ENCODE measurements at places on chromosomes 13 and 19. TPM values are rescaled to one million over a fixed set of nuclear protein-coding genes. Genes with fewer than 3 reads are reported as not detected.

Gene CPT1C
- 11.8 TPM for total RNA-seq

Gene GNG8
- not detected for total RNA-seq

Gene ERICH4
- total RNA-seq: not detected

Gene LILRA5
- not detected for total RNA-seq

Gene CCDC70
- not detected for total RNA-seq

Gene C19orf67
- not detected for total RNA-seq

Gene FXYD7
- not detected for total RNA-seq

Gene C5AR1
- total RNA-seq: not detected

Gene CEACAM6
- not detected for total RNA-seq

Gene SLC35E1
- 19.9 TPM for total RNA-seq

Gene TYROBP
- not detected for total RNA-seq

Gene PDX1
- total RNA-seq: not detected

Gene SAFB2
- 30.2 TPM for total RNA-seq

Gene IL4I1
- 0.52 TPM for total RNA-seq

Gene TLE2
- total RNA-seq: 6.0 TPM

Gene PRTN3
- total RNA-seq: not detected

Gene CPB2
- not detected for total RNA-seq

Gene ZIC2
- total RNA-seq: 0.22 TPM

Gene BEST2
- total RNA-seq: not detected

Gene HSPB6
- total RNA-seq: 0.09 TPM

Gene ZNF30
- 9.0 TPM for total RNA-seq

Gene RNF17
- not detected for total RNA-seq

Gene TNNI3
- total RNA-seq: not detected

Gene SELENOV
- total RNA-seq: not detected

Gene SPACA4
- not detected for total RNA-seq

Gene CLEC17A
- not detected for total RNA-seq

Gene SIAH3
- not detected for total RNA-seq

Gene FOSB
- total RNA-seq: 16.9 TPM

Gene MAMSTR
- total RNA-seq: 0.09 TPM

Gene CEBPA
- 0.33 TPM for total RNA-seq

Gene ZNF878
- total RNA-seq: 0.11 TPM

Gene TEX29
- total RNA-seq: not detected

Gene SUPT5H
- 37.2 TPM for total RNA-seq

Gene C19orf85
- total RNA-seq: not detected

Gene TMEM59L
- not detected for total RNA-seq

Gene CYP2F1
- not detected for total RNA-seq

Gene PDE4C
- not detected for total RNA-seq

Gene HTR2A
- total RNA-seq: not detected
